ENCODE measurements at places on chromosomes 1 and 21.

GRCh38 chr1:198416296-198416695, 124.2 kb downstream of the ATP6V1G3 start:
- no peak for DNase-seq

DNA sequence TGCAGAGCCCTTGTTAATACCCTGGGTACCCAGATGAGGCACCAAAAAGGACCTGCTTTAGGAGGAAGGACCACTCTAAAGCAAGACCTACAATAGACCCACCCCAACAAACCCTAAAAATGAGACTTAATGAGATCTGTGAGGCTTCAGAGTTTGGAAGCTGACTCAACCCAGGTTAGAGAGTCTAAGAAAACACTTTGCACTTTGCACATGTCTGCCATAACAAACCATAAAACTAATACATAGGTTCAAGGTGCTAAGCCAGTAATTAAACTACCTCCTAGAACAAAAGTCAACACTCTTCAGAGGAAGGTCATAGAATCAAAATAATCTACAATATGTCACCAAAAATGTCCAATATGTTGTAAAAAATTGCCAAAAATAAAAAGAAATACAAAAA, 124.7 kb upstream of the C1orf21 start:
- no peak for DNase-seq

- no peak for DNase-seq
Observed at GRCh38 chr1:45843474-45843905, 40.1 kb downstream of the MAST2 start.

- peak; percentile 32 for DNase-seq
Observed at GRCh38 chr1:31762726-31763670, 1.1 kb downstream of the ADGRB2 start.

DNA sequence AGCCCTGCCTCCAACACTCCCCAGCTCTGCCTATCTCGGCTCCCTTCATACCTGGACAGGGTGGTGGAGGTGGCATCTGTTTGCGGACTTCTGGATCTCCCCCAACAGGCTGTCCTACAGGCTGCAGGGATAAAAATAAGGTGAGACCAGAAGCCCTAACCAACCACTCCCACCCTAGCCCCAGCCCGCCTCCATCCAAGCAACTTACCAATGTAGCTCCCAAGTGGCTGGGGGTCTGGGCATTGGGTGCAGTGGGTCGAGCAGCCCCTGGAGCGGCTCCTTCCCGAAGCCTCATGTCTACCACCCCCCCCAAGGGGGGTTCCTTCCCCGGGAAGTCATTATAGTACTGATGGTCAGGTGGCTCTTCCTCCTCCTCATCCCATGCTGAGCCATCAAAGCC, 4.4 kb downstream of the SHC1 start:
- no peak for DNase-seq

GRCh38 chr1:5717031-5717682, 275.1 kb downstream of the NPHP4 start:
- DNase-seq = no peak

- no peak for DNase-seq
Observed at GRCh38 chr1:209213989-209214388, 369.5 kb upstream of the CAMK1G start.

DNA sequence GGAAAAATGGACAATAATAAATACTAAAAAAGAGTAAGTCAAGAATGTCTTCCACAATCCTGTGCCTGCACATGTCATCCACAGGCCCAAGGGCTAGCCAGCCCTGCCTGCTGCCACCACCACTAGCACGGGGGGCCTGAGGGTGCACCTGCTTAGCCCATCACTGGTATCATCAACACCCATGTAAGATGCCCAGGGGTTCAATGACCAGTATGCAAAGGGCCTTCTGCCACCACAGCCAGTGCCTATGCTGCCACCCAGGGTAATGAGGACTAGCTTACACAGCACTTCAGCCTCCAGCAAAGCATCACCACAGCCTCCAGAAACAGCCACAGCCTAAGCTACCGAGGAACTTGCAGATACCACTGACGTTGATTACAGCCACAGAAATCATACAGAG, 46.3 kb downstream of the POFUT2 start:
- no peak for DNase-seq

- no peak for DNase-seq
Observed at GRCh38 chr1:191969290-191969689, 189.0 kb upstream of the RGS18 start.

DNA sequence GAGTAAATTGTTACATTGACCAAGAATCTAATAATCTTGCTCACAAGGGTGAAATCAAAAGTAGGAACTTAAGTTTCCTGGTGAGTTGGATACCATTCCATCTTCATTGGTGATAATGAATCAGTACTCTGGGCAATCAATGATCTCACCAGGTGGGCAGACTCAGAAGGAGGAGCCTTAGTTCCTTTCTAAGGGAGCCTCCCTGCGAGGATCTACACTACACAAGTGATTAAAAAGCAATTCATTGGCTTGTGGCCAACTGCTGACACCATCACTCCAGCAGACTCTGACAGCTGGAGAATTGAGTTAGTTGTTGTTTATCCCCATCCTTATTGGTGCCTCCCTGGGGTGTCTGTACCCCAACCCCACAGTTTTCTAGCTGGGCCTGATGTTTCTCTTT, 84.1 kb upstream of the VANGL1 start:
- DNase-seq = no peak

GRCh38 chr1:60865166-60865565, 217.2 kb upstream of the NFIA start:
- DNase-seq = no peak

DNA sequence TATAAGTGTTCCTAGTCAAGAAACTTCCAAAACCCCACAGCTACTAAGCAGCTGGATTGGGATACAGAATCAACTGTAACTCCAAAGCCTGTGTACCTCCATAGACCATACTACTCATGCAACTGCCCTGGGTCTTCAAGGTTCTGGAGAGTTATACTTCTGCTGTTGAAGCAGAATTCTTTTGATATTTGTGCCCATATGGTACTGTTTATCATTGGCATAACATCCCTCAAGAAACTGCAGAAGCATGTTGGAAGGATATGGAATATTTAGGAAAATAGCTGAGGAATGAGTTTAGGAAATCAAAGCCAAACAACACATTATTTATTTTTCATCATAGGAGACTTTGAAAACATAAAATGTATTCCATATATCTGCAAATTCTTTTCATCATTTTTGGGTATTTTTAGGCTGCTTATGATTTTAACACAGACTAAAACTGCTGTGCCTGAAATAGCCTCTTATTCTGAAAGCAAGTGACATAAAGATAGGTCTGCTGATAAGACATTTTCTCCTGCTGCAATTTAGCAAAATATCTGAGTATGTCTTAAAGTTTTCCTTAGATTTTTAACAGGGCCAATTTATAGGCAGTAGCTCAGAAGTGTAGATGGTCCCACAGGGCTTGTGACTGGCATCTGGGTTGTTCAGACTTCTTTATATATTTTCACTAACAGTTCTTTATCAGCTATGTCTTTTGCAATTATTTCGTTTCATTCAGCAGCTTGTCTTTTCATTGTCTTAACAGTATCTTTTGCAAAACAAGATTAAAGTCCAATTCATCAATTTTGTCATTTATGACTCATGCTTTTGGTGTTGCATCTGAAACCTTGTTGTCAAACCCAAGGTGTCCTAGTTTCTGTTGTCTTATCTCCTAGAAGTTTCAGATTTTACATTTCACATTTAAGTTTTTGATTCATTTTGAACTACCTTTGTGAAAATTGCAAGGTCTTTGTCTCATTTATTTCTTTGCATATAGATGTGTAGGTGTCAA, 41.1 kb upstream of the ZNF124 start:
- DNase-seq = no peak

DNA sequence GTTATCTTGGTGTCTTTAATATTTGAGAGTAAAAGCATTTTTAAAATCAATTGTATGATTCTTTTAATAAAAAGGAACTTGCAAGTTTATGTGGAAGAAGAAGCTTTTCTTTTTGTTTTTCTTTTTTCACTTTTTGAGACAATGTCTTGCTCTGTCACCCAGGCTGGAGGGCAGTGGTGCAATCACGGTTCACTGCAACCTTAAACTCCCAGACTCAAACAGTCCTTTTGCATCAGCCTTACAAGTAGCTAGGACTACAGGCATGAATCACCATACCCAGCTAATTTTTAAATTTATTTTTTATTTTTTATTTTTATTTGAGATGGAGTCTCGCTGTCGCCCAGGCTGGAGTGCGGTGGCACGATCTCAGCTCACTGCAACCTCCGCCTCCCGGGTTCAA, 34.1 kb downstream of the CMPK1 start:
- DNase-seq = no peak

DNA sequence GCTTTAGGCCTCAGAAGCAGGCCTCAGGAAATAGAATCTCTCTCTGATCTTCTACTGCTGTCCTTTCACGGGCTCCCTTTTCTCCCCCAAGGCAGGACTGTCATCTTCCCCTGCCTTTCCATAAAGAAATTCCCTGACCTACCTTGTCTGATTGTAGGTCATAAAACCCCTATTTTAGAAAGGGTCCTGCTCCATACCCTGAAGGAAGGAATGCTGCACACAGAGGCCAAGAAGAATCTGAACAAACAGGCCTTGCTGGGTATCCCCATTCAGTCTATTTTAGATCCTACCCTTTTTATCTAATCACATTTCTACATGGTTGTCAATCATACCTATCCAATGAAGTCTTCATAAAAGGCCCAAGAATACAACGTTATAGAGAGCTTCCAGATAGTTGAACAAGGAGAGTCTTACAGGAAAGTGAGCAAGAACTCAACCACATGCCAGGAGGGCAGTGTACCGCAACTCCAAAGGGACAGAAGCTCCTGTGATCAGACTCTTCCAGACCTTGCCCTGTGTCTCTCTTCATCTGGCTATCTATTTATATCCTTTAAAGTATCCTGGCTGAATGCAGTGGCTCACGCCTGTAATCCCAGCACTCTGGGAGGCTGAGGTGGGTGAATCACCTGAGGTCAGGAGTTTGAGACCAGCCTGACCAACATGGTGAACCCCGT, 93.1 kb downstream of the SLC16A1 start:
- DNase-seq = no peak

DNA sequence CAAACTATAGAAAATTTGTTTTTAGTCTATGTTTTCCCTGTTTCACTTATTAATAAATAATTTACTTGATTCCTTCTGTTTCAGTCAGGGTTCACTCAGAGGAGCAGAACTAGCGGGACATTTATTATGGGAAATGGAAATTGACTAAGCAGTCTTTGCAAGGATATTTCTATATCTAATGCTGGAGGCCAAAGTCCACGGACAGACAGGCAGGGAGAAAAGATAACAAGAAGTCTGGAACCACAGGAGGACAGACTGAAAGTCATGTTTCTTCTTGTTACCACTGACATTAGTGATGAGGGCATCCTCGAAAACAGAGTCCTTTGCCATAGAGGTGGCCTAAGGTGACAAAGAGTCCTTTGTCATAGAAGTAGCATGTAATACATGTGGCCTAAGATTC, 744.5 kb upstream of the TMPRSS15 start:
- DNase-seq = no peak

- no peak for DNase-seq
Observed at GRCh38 chr1:224168859-224169380, 14.1 kb upstream of the DEGS1 start.

GRCh38 chr1:245576323-245576722, 421.5 kb downstream of the KIF26B start:
- no peak for DNase-seq

- DNase-seq = no peak
Observed at GRCh38 chr1:184362876-184363275, 24.0 kb upstream of the C1orf21 start.

DNA sequence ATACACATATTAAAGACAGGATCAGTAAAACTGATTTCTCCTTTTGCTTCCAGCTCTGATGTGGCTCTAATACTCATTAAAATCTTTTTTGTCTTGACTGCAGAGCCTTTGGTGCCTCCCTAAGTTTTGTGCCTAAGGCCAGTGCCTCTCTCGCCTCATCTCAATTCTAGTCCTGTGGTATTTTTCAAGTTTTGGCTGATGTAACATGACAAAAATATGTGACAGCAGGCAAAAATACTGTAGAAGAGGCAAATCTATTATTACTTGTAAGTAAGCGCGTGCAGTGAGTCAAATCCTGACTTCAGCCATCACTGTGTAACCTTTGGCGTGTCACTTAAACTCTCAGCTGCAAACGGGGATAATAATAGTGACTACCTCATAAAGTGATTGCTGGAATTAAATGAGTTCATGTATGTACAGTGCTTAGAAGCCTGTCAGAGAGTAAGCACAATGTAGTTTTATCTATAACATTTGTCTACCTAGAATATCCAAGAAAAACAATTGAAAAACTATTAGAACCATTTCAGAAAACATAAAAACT, 74.0 kb downstream of the MAB21L3 start:
- no peak for DNase-seq

DNA sequence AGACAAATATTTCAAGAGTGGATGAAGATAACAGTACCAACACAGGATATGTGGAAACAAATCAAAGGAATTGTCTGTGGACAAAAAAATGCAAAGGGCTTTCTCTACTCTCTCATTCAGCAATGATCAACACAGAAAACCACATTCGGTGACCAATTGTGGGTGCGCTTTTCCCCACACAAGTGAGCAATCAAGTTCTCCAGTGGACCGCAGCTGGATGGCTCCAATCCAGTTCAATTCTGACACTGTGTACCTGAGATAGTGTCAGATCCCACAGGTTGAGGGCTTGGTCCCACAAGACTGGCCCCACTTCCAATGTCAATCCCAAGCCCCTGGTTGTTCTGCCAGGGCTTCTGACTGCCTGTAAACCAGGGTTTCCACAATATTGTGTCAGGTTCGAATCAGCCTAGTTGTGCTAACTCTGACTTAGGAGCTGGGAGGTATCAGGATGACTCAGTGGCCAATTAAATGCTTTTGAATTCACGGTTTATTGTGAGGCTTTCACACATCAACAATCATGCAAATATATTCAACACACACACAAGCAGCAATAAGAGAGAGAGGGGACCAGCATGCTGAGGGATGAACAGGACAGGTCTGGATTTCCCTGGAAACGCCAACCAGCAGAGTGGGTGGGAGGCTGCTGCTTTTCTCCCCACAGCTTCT, 87.0 kb upstream of the BTG3 start:
- DNase-seq = no peak

DNA sequence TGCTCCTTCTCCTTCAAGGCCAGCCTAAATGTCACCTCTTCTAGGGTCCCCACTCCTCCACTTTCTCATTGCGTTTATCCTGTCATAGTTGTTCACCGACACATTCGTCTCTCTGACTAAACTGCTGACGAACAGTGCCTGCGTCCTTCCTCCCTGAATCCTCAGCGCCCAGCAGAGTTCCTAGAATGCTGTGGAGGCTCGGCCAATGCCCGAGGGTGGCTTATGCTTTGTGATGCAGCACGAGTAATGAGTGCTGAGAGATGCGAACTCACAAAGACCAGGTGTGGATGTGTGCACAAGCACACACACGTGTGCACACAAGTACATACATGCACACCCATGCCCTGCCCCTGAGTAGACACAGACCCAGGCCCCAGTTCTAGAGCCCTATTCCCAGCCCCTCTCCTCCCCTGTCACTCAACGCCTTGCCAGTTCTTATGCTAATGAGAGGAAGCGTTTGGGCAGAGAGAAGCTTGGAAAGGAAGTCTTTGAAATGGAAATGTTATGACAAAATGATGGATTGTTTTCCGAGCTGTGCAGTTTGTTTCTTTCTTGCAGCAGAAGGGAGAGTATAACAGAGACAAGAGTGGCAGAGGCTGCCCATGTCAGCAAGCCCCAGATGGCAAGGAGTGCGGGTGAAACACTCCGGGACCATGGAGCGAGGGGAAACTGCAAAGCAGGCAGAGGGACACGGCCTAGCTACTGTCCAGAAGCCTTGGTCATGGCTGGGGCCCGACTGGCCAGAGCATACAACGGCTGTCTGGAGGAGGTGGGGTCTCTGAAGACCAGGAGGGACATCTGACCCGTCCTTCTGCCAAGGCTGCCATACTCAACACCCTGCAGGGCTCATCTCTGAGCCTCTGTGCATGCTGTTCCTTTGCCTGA, 24.2 kb downstream of the KCNA10 start:
- no peak for DNase-seq
